ENCODE measurements at places on chromosomes 7 and 10.

DNA sequence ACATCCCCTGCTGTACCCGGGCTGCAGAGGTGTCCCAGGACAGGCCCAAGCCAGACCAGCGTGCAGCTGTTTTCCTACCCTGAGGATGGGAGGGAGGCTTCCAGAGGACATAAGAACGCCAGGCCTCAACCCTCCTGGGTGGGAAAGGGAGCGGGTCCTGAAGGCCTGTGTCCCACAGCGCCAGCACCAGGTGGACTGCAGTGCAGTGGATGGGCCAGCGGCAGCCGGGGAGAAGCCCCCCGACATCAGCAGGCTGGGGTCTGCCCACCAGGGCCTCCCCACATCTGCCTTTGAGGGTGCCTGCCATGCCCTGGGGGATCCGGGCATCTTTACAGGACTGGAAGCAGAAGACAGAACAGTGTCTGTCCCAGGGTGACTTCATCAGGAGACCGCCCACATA lies 22.8 kb upstream of the ZNF716 start:
- DNase-seq, result no peak

DNA sequence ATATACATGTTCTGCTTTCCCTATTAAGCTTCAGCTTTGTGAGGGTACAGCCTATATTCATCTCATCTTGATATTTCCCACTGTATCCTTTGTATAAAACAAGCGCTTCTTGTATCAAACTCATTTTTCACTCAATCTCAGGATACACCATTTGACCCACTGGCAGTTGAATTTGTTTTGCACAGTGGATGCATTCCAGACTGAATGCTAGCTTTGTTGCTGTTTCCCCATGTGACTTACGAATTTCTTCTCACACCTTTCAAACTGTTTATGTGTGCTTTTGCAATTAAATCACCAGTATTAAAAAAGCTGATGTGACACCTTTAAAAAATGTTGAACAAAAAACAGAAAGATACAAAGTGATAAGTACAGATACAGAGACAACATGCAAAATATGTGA lies 180.9 kb downstream of the ZNF438 start:
- DNase-seq, result peak; percentile 81

DNA sequence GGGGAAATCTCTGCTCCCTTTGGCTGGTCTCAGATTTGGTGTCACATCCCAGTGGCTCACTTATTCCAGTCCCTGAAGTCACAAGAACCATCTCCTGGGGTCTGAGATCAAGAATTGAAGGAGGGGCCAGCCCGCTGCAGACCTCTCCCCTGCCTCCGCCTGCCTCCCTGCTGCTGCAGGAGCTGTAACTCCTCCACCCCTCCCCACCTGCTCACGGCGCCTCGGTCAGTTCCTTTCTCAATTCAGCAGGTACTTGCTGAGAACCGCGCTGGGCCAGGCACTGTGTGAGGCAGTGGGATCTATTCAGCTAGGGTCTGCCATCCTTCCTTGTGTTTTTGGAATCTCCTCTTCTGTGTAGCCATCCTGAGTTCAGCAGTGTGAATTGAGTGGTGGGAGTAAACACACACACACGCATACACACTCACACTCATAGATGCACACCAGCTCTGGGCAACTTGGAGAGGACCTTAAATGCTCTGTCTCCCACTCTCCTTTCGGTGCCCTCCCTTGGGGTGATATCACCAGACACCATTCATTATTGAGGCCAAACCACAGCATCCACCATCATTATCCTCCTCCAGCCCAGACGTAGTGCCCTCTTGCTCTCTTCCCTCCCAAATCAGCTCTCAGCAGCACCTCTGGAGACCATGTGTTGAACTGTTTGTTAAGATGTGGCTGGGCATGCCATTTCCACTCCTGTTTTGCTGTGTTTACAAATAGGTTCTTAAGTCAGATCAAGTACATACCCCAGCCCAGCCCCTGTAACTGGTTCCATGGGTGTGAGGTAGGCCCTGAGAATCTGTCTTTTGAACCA lies 22.0 kb upstream of the ANKRD2 start:
- DNase-seq, result no peak

GRCh38 chr10:73836427-73836980 lies 25.1 kb upstream of the NDST2 start:
- no peak for DNase-seq

- no peak for DNase-seq
Measured at GRCh38 chr7:121961089-121961867, 88.3 kb downstream of the PTPRZ1 start.

DNA sequence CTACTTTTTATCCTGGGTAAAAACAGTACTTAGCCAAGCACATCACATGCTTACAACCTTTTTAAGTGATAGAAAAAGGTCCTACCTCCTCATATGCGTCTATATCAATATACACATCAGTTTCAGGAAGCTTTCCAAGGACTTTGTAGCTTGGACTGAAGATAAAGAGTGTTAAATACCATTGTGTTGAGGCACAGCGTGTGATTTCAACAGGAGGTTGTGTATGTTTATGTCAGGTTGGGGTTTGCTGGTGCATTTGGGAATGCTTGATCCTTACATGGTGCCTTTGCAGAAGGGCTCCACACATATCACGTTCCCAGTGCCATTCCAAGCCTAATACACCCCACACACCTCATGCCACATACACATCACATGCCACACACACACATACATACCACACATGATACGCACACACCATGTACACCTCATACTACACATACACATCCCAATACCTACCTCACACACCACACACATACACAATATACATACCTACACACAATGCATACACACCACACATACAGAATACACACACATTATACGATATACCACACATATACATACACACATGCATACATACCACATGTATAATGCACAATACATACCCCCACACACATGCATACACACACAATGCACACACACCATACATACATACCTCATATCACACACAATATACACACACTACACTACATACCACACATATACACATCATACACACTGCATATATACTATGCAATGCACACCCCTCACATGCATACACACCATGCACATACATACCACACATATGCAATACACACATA lies 33.1 kb downstream of the PSMC2 start:
- DNase-seq, result no peak

DNA sequence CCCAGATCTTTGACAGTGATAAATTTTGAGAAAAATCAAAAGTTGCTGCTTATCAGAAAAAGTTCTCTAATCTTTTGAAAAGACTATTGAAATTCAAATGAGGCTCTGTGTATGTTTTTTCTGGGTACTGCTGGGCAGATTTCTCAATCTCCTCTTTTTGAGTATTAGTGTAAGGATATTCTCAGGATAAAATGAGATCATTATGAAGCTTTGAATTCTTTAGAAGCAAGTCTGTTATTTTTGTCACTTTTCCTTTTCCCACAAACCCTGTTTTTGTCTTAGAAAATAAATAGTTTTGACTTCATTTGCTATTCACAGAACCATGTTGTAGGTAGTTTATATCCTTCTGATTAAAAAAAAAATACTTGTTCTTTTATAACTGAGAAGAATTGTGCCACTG lies 7.9 kb downstream of the STAM start:
- DNase-seq, result no peak

- no peak for DNase-seq
Measured at GRCh38 chr10:44196008-44196320, 188.9 kb downstream of the CXCL12 start.

DNA sequence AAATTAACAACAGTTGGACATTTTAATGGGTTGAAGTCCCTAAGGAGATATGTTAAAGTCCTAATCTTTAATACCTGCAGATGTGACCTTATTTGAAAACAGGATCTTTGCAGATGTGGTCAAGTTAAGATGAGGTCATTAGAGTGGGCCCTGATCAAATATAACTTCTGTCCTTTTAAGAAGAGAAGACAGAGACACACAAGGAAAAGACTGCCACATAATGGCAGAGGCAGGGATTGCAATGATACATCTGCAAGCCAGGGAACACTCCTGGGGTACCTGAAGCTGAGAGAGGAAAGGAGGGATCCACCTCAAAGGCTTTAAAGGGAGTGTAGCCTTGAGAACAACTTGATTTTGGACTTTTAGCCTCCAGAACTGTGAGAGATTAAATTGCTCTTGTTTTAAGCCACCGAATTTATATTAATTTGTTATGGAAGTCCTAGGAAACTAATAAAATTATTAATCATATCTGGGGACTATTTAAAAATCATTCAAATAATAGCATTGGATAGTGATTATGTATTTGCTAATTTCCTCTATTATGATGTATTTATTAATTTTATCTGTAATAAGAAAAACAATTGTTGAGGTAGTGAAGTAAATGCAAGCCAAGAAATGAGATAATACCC lies 700.0 kb upstream of the PCDH15 start:
- DNase-seq, result peak; percentile 11

- no peak for DNase-seq
Measured at GRCh38 chr10:771647-772046, 82.2 kb upstream of the DIP2C start.

GRCh38 chr7:109745677-109746410 lies 1176.2 kb downstream of the DNAJB9 start:
- no peak for DNase-seq

DNA sequence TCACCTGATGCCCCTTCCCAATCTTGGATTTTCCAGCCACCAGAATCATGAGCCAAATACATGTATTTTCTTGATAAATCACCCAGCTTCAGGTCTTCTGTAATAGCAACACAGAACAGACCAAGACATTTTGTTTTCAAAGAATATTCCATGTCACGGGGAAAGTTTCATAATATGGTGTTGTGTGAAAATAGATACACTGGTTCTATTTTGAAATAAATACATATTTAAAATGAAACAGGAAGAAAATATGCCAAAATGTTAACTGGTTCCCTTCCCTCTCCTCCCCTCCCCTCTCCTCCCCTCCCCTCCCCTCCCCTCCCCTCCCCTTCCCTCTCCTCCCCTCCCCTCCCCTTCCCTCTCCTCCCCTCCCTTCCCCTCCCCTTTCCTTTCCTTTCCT lies 30.3 kb upstream of the CAMK1D start:
- no peak for DNase-seq

DNA sequence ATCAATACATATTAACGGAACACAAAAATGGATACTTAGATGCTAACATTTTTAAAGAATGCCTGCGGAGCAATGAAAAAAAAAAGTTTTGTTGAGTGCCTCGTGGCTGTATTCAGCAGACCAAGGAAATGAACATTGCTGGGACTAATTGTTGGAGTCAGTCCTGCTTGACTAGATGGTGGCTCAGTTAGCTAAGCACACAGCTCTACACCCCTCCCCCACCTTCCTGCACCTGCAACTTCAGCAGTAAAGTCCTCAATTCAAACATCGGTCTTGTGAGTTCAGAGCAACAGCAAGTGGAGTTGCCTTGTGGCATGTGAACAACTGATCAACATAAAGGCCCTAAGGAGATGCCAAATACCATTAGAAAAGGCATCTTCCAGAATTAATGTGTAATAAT lies 326.0 kb upstream of the NPSR1 start:
- DNase-seq, result no peak

- peak; percentile 93 for DNase-seq
Measured at GRCh38 chr10:22620140-22620857, 94.1 kb downstream of the PIP4K2A start.

DNA sequence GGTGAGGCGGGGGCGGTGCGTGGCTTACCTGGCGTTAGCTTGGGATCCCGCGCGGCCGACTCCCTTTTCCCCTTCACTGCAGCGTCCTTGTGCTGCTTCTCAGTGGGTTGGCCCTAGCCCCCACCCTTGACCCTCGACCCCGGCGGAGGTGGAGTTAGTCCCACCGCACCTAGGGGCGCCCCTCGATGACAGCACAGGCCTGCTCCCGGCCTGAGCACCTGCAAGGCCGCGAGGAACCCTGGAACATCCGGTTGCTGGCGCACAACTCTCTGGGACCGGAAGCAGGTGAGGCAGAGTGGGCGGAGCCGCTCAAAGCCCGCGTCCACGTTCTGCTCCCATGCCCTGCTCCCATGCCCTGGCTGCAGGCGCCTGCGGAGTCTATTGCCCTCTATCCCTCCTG lies 266.9 kb downstream of the USP6NL start:
- no peak for DNase-seq

DNA sequence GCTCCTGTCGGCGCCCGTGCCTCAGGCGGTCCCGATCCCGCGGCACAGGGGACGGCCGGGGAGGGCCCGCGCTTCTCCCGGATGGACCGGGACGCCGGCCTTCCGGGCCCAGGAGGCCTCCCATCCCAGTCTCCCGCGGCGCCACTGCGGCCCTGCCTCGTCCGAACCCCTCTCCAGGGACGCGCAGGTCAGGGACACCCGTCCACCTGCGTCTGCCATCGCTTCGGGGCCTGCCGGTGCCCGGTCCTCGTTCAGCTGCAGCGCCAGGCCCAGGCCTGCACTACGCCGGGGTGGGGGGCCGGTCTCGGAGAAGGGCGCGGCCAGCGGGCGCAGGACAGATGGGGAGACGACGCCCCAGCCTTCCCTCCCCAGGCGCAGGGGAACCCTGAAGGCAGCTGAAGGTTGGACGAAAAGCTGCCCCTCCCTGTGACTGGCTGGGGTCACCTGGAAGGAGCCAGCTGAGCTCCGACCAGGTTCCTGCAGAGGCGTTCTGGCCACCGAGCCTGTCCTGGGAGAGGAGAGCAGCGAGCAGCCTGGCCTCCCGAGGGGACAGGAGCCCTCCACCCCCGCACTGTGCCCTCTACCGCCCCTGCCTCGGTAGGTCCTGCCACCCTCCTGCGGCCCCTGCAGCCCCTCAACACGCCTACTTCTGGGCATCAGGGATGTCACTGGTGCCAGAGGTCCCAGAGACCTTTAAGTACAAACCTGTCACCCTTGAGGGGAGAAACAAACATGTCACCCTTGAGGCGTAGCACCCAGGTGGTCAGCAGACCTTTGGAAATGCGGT lies 84.3 kb downstream of the LANCL2 start:
- DNase-seq, result no peak

GRCh38 chr10:118950190-118950680 lies 79.3 kb upstream of the NANOS1 start:
- DNase-seq, result peak; percentile 40

GRCh38 chr7:74253835-74254128 lies 417 bp downstream of the RFC2 start:
- DNase-seq, result peak; percentile 20

DNA sequence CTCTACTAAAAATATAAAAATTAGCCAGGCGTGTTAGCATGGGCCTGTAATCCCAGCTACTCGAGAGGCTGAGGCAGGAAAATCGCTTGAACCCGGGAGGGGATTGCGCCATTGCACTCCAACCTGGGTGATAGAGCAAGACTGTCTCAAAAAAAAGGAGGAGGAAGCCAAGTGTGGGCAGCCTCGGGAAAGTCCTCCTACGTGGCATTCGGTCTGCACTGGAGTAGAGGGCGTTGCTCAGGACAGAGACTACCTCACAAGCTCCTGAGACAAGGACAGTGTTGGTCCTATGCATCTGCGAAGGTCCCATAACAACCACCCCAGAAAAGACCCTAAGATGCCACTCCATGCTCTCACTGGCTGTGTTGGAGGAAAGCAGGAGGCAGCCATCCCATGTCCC lies 10.0 kb upstream of the SERPINE1 start:
- no peak for DNase-seq

GRCh38 chr7:17654940-17655339 lies 285.4 kb downstream of the SNX13 start:
- peak; percentile 31 for DNase-seq

- peak; percentile 59 for DNase-seq
Measured at GRCh38 chr7:144738708-144739314, 97.0 kb downstream of the TPK1 start.

GRCh38 chr7:148579366-148579765 lies 11.2 kb upstream of the C7orf33 start:
- DNase-seq, result no peak
